ENCODE measurements at places on chromosomes 12 and 14.

DNA sequence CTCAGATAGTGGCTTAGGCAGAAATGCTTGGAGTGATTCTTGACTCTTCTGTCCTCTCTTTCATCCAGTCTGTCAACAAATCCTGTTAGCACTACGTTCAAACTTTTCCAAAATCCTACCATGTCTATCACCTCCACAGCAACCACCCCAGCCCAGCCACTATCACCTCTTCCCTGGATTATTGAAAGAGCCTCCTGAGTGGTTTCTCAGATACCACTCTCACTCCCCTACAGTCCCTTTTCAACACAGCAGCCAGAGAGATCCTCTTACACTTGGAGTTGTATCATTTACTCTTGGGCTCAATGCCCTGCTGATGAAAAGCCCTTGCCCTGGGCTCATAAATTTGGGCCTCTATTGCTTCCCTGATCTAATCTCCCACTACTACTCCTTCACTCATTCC, 218.9 kb downstream of the EXOC5 start:
- DNase-seq = no peak

GRCh38 chr12:52197371-52198231, 5.8 kb upstream of the KRT80 start:
- no peak for DNase-seq

- DNase-seq = no peak
These were observed 55.3 kb downstream of the DERA start for GRCh38 chr12:15966426-15966825.

DNA sequence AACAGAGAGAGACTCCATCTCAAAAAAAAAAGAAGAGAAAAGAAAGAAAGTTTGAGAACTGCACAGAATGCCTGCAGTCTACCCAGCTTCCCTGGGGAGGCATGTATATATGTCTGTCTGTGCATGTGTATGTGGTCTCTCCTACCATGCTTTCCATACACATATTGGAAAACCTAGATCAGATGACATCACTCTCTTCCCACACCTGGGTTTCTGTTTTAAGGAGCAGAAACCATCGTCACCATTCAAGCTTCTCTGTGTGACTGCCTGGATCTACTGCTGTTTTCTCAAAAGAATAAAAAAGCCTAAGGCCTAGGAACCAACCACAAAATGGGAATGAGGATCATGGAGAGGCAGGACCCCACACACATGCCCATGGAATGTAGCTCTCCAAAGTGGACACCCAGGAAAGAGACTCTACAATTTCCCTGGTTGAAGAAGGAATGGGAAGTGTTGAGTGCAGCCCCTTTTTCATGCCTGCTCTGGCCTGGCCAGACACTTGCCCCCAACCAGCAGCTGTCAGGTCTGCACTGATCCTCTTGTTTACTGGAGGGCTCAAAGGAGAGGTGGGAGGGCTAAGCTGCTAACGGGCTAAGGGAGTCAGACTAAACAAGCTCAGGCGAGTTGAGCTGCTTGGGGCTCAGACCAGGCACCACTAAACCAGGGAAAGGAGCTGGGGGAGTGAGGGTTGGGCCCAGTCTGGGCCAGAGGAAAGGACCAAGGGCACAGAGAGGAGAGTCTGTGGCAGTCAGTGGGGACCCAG, 7.7 kb upstream of the PCK2 start:
- no peak for DNase-seq

GRCh38 chr12:95533985-95534384, 17.3 kb downstream of the USP44 start:
- no peak for DNase-seq

- no peak for DNase-seq
These were observed 123.7 kb upstream of the NTF3 start for GRCh38 chr12:5308216-5308615.

DNA sequence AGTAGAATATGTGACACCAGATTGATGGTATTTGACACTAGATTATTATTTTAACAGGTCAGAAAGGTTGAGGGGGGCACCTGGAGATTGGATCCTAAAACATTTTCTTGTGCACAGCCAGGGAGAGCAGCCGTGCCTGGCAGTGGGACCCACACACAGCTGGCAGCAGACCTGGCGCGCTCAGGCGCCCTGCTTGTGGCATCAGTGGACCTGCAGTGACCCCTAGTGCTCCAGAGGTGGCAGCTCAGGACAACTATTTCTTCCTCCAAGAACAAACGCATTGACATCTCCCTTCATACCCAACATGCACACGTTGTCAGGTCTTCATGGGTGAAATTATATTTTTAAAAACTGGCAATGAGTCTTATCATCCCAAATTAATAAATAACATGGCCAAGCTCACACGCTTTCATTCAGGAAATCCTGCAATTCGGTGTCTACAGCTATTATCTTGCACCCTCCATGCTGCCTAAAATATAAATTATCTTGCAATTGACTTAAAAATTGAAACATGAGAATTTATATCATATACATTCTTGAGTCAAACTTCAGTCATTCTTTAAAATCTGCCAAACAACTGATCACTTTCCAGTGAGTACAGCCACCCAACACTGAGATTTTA, 7.7 kb upstream of the TMEM132D start:
- DNase-seq = peak; percentile 30

DNA sequence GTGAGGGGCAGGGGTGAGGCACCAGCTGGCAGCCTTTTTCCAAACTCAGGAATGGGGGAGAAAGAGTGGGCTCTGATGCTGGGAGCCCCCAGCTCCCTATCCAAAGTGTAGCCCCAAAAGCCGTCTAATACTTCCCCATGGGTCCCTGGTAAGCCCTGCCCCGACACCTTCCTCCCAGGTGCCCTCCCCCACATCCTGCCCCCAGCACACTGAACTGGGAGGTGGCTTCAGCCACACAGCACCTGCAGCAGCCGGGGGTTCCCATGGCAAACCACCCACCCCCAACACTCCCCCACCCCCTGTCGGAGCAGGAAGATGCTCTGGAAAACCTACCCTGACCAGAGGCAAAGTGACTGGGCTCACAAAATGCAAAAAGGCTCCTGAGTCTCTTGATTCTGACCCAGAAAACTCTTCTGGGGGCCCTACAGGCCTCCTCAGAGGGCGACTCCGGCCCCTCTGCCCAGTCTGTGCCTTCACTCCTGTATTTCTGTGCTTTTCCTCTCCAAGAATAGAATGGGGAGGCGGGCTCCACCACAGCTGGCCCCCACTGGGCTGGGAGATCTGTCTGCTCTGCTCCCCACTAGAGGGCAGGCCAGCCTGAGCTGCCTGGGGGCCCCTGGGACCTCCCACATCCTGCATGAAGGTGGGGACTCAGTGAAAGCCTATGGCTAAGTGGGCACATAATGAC, 81.6 kb downstream of the ITPK1 start:
- no peak for DNase-seq

GRCh38 chr14:79161571-79161970, 991.4 kb downstream of the NRXN3 start:
- no peak for DNase-seq

DNA sequence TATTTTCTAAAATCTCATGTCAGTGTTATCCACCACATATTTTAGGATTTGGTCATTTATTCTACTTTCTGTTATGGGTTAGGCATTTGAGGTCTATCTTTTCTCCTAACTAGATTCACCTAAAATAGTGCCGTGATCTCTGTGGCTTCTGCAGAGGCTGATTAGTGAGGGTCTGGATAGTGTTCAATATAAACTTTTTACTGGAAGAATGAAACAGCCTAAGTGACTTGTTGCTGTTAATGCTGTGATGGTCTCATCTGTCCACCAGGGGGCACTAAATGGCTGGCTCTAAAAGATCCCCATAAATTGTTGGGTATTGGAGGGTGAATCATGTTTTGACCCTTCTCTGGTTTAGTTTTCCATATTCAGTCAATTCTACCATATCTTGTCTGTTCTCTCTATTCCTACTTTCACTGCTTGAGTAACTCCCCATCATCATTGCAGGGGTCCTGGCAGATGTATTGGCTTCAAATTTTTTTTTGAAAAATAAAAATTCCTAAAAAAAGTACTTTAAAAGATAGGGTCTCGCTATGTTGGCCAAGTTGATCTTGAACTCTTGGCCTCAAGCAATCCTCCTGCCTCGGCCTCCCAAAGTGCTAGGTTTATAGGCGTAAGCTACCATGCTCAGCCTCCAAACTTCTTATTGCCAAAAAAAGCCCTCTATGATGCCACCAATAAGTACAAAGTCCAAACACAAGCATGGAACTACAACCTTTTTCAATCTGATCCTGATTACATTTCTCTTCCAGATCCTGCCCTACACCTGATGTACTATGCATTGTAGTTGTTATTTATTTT, 6.9 kb downstream of the PABPN1 start:
- DNase-seq = peak; percentile 63

DNA sequence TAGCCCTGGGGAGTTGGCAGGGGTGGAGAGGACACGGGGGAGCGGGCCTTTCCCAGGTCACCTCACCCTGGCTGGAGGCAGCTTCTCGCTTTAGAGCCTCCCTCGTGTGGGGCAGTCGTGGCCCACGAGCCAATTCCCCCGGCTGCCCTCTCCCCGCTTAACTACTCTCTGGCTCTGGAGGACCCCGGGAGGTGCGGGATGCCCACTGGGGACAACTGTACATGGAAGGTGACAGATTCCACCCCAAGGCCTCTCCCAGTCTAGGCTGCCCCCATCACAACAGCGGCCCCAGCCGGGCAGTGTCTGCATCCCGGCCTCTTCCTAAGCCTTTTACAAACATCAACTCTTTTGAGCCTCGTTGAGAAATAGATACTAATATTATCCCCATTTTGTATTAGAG, 78.1 kb downstream of the KIF26A start:
- DNase-seq = no peak

DNA sequence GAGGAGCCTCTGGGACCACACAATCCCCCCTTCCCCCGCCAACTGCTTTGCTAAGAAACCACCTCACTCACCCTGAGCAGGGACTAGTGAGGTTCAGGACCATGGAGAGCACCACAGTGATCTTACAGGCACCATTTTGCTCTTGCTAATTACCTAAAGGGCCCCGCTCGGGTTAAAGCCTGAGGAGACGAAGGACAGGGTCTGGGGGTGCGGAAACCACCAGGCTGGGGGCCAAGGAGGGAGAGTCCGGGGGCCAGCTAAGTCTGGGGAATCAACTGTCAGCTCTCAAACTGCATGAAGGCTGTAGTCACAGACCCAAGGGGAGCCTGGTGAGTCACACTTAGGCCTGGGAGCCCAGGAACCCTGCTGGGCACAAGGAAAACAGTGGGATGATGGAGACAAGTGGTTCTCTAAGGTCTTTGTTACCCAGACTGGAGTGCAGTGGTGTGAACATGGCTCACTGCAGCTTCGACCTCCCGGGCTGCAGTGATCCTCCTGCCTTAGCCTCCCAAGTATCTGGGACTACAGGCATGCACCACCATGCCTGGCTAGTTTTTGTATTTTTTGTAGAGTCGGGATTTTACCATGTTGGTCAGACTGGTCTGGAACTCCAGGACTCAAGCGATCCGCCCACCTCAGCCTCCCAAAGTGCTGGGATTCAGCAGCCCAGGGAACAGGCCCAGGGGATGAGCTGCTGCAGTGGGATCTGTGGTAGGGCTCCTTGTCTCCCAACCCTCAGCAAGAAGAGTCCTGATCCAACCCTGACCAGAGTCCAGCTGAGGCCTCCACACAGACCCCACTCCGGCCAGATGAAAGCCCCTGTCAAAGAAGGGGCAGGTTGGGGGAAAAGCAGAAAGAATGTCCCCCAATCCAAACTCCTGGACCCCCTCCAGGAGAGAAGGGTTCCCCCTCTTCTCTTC, 98.8 kb downstream of the CALM1 start:
- no peak for DNase-seq

- DNase-seq = peak; percentile 18
These were observed 17.4 kb downstream of the TMPO start for GRCh38 chr12:98532687-98533304.

DNA sequence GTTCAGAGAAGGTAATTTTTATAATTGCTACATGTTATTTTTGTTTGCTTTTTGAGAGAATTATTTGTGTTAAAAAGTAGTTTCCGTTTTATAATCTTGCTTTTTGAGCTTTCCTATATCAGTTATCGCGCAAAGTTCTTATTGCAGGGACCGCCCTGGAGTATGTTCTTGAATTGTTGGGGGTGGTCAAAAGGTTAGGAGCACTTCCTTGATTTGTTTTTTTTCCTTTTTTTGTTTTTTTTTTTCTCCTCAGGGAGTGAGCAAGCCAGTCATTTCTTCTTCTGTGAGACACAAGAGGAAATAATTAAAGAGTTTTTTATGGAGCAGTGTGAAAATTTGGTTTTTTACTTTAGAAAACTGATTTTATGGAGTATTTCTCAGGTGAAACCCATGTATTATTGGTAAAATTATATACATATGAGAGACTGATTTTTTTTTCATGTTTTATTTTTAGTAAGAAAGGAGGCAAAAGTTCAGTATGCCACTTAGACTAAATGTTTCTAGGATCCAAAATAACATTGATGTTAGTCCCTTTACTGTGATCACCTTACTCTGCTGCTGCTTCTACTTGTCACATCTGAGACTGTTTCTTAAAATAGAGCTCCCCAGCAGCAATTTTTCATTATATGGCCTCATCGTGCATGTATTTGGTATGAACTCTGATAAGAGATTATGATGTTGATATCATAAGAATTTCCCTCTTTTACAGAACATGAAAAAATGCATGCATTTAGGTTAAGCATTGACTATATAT, 26.6 kb downstream of the PLEKHA5 start:
- no peak for DNase-seq

DNA sequence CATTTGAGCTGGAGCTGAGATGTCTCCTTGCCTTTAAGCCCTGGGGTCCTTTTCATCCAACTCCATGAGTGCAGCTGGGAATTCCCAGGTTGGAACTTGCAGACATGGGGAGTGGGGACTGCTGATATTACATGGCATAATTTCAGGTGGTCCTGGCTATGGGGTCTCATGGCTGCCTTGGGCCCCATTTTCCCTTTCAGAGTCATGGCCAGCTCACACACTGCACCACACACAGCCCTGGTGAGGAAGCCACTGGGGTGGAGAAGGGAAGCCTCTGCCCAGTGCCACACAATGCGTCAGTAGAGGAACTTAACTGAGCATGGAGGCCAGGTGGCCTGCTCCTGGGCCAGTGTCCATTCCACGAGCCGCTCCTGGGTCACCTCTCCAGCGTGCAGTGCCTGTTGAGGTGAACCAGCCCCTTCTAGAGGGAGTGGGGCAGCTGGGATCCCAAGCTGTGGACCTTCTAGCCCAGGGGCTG, 17.3 kb upstream of the KRT86 start:
- DNase-seq = no peak

DNA sequence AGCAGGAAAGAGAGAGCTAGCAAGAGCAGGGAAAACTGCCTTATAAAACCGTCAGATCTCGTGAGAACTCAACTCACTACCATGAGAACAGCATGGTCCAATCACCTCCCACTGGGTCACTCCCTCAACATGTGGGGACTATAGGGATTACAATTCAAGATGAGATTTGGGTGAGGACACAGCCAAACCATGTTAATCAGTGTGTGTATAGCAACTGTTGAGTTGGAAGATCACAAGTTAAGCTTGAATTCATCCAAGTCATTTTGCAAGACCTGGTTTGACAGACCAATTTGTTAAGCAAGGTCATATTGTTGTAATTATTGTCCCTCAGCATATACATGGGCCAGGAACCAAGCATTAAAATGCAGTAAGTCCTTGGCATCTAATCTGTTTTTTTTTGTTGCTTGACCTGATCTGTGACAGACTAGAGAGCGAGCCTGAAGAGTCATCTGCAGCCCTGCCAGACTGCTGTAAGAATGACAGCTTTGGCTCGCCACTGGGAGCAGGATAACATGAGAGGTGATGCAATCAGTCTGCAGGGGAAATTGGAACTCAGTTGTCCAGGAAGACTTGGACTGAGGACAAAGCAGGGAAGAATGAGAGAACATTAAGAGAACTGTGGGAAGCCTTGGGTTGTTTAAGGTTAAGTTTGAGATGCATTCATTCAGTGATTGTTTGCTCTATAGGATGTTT, 297.6 kb upstream of the SEL1L start:
- DNase-seq = no peak

All from NCI-H2171 (cell line).